ENCODE measurements at places on chromosomes 4 and X.

DNA sequence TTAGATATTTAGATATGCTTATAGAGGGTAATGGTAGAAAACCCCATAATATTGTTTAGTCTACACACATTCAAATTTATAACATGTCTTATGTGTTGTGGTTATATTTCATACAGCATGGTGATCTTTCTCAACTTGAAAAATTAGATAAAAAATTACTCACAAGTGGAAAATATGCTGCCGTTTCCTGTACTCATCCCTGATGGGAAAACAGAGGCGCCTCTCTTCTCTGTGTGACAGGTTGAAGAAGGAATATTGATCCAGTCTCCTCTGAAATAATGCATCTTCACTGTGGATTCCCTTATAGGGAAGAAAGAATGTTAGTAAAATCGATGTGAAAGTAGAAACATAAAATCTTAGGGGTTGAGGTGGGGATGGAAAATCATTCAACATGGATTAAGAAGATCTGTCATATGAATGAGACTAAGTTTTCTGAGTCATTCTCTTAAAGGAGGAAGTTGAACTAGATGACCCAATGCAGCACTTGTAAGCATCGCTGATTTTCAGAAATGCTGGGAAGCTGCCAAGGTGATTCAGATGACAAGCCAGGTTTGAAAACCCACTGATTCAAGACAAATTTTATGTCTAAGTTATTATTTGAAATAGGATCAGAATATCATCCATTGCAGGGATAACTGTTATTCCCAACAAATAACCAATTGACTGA lies 70.7 kb downstream of the ANKRD50 start:
- DNase-seq = peak; percentile 87

DNA sequence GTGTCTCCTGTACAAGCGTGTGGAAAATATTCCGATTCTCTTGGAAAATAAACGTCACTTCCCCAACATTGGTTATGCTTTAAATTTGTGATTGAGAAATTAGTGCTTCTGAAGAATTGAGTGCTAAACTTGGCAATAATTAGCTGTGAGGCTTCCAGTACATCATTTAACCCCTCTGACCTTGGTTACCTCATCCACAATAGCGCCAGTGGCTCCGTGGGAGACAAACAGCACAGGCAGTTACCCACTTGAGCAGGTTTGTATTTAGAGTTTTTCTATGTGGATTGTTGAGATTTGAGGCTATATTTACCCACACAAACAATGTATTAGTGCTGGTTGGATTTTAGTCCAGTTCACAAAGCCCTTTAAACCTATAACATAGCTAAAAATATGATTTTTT lies 476.5 kb downstream of the NKX6-1 start:
- DNase-seq = no peak

GRCh38 chrX:87583679-87584078 lies 66.1 kb downstream of the KLHL4 start:
- DNase-seq = no peak

DNA sequence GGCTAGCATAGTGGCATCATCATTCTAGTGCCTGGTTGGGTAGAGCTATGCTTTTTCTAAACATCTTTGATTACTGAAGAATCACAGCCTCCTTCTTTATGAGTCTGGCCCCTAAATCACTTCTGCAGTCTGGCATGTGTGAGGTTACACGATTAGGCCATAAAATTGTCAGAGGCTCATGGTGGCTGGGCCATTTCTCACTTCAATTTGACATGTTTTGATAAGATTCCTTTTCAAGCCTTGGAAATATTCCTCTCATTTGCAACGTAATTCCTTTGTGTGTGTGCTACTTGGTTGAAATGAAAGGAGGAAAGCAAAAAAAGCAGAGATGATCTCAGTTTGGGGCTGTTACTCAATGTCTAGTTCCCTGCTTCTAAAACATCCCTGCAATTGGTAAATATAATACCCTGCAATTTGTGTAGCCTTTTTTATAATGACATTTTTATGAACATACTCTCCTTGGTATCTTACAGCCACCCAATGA lies 6.2 kb downstream of the CCKAR start:
- DNase-seq = no peak

- DNase-seq = no peak
Measured at GRCh38 chrX:140502491-140503237, 2.2 kb downstream of the SOX3 start.

DNA sequence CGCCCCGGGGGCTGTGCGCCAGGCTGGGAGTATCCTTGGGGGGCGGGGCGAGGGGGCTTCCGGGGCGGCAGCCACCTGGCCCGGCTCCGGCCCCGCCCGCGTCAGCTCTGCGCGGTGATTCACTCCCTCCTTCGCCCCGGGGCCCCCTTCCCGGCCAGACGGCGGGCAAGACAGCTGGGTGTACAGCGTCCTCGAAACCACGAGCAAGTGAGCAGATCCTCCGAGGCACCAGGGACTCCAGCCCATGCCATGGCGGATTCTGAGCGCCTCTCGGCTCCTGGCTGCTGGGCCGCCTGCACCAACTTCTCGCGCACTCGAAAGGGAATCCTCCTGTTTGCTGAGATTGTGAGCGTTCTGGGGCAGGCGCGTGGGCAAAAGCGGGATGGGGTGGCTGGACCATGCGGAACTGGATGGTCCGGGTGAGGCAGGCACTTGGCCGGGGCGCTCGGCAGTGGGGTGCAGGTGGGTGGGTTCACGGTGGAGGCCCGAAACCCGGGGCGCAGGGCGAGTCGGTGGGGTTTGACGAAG lies at the start of gene PLP2:
Gene PLP2 (plus strand): TSS at position 147 of the 528 bp plus-strand sequence. CDS start 103 bp downstream, at position 250.
- peak; percentile 58 for DNase-seq

GRCh38 chr4:82746705-82747574 lies 51.7 kb downstream of the SCD5 start:
- no peak for DNase-seq

GRCh38 chr4:84238247-84239090 lies 260.6 kb downstream of the NKX6-1 start:
- peak; percentile 33 for DNase-seq
